ENCODE measurements at places on chromosomes 16 and 17.

- DNase-seq, result no peak
These were observed 1294.9 kb upstream of the CDH8 start for GRCh38 chr16:63331111-63331510.

DNA sequence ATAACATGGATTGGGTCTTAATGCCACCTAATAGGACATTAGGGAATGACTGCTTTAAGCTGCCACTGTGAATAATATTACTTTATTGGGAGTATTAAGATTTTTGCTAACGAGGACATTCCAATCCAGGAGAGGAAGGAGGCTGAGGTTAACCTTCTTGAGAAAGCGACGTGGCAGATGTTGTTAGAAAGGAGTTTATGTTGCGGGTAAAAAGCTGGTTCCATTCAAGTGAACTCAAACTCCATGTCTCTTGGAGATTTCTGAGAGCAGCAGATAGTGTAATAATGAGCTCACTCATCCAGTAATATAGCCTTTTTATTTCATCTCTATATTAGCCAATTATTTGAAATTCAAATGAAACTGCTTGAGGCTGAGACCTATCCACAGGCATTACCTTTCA is 75.5 kb downstream of the KNOP1 start:
- DNase-seq, result no peak

- no peak for DNase-seq
These were observed 25.6 kb downstream of the SOX9 start for GRCh38 chr17:72146371-72146770.

- no peak for DNase-seq
These were observed 21.3 kb downstream of the UBN1 start for GRCh38 chr16:4868535-4868934.

GRCh38 chr17:63022567-63022966 is 56.5 kb downstream of the TANC2 start:
- DNase-seq, result no peak

- DNase-seq, result no peak
These were observed 3.3 kb downstream of the CCL15 start for GRCh38 chr17:35998018-35998545.

- no peak for DNase-seq
These were observed 210.3 kb downstream of the SNX29 start for GRCh38 chr16:12186774-12187335.

GRCh38 chr16:4743226-4743878 is 9.0 kb downstream of the DNAAF8 start:
- no peak for DNase-seq

GRCh38 chr17:38660097-38661025 is 14.4 kb downstream of the EPOP start:
- no peak for DNase-seq

- DNase-seq, result no peak
These were observed 2.1 kb downstream of the RHBDL3 start for GRCh38 chr17:32267690-32268205.

GRCh38 chr17:76757256-76757655 is 19.3 kb downstream of the MFSD11 start:
- DNase-seq, result no peak

DNA sequence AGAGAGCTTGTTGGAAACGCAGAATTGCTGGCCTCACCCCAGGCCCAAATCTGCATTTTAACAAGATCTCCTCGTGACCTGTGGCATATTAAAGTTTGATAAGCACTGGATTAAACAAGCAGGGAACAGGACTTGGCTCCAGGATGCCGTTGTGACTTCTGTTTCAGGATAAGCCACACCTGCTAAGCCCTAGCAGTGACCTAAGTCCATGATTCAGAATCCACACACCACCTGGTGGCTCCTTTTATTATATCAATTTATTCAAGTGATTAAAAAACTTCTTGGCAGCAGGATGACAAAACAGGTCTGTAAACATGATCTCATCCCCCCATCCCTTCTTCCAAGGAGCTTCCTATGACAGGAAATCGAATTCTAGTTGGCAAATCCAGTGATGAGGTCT is 9.1 kb downstream of the NAGPA start:
- DNase-seq, result no peak

DNA sequence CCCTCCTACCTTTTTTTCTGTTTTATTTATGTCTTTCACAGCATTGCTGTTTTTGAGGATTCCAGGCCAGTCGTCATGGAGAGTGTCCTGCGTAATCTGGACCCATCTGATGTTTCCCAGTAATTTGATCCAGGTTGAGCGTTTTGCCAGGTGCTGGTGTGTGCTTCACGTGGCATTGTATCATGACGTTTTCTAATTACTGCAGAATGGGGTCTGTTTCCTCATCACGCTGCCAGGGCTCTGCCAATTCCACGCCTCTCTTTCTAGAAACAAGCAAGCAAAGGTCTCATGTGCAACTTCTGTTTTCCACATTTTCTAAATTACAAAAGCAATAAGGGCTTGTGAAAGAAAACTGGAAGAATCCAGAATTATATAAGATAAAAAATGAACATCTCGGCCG is 28.3 kb upstream of the BHLHA9 start:
- DNase-seq, result no peak

GRCh38 chr16:17511340-17511739 is 40.6 kb upstream of the XYLT1 start:
- DNase-seq, result no peak

- DNase-seq, result no peak
These were observed 79.6 kb downstream of the STH start for GRCh38 chr17:46078675-46079074.

- no peak for DNase-seq
These were observed 168.8 kb upstream of the CHMP6 start for GRCh38 chr17:80822700-80823410.

- DNase-seq, result no peak
These were observed 373.7 kb upstream of the SALL1 start for GRCh38 chr16:51524555-51525373.

- DNase-seq, result no peak
These were observed 76.9 kb downstream of the RPA1 start for GRCh38 chr17:1906662-1907101.

- no peak for DNase-seq
These were observed 26.5 kb downstream of the GJD3 start for GRCh38 chr17:40338058-40338457.

- DNase-seq, result no peak
These were observed 20.3 kb downstream of the GSE1 start for GRCh38 chr16:85633438-85633743.

DNA sequence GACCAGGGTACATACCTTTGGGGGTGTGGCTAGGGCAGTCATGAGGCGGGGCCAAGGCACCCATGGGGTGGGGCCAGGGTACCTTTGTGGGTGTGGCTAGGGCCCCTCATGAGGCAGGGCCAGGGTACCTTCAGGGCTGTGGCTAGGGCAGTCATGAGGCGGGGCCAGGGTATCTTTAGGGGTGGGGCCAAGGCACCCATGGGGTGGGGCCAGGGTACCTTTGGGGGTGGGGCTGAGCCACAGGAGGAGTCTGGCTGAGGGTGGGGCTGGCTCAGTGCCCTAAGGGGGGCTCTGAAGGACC is 3.5 kb downstream of the GNG13 start:
- no peak for DNase-seq

DNA sequence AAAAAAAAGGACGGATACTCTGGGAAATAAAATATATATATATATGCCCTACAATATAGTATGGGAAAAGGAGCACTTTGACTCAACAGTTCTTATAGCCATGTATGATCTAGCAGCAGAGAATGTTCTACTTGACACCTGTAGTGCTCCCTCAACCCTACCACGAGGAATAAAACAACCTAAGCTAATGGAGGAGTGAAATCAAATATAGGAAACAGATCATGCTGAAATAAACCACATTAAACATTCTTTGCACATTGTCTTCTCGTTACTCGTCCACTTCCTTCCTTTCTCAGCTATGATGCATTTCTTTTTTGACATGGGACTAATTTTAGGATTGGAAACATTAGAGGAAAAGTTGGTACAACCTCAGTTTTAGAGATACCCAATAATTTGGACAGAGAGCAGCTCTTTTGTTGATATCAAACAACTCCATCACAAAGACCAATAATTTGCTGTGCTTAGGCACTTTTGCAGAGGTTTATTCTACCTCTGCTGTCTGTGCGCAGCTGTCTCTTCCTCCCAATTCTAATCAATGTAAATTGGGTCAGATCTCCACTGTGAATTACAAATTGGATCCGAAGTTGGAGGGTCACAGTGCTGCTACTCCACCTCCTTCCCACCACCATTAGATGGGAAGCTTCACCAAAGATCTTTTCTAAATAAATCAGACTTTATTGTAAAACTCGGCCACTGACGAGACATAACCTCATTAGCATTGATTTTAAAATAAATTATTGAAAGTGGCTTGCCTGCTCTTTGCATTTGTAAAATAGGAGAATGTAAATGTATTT is 65.8 kb downstream of the SNX11 start:
- no peak for DNase-seq

DNA sequence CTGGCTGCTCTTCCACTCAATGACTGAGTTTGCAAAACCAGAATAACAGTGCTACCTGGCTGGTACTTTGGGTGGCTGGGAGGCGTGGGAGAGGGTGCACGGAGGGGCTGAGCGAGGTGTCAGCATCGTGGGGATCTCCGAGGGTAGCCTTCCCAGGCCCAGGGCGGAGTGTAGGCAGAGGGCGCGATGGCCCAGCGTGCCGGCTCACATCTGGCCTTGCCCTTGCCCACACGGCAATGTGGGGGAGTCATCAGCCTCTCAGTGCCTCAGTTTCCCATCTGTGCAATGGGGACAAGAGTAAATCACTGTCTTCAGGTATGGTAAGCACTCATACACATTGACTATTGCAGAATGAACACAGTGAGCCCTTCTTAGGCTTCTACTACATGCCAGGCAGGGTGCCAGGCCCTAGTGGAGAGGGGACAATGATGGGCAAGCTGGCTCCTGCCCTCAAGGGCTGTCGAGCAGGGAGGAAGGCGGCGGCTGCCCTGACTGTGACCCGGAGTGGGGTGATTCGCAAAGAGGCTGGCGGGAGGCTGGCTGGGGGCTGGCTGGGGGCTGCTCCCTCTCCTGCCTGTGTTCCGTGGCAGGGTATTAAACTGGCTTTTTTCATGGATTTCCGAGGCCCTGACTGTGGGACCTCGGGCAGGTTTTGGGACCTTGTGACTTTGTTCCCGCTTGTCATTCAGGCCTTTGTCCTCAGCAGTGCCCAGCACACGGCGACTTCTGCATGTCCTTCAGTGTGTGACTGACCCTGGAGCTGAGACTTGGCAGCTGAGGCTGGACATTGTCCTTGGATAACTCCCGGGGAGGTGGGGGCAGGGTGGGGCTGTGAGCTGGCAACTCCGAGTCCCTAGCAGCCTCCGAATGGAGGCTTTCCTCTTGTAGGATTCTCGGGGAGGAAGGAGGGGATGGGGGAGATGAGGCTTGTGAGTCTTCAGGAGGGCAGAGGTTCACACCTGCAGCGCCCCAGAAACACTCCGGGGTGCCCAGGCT is 243.1 kb downstream of the SEC14L1 start:
- DNase-seq, result no peak

DNA sequence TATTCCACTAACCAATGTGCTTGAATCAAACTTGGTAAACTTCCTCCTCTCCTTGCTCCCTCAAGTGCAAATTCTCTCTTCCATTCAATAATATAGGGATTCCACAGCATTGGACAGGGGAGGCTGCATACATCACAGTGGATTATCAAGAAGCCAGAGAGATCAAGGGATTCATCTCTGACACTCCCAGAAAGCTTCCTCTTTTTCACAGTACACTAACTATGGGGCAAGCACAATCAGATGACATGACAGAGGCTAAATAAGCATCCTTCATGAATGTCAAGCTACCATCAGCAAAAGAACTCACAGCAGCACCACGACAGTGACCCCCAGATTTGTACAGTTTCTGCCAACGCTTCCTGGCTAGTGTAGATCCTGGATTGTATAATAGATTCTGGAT is 178.4 kb upstream of the C17orf78 start:
- DNase-seq, result no peak

DNA sequence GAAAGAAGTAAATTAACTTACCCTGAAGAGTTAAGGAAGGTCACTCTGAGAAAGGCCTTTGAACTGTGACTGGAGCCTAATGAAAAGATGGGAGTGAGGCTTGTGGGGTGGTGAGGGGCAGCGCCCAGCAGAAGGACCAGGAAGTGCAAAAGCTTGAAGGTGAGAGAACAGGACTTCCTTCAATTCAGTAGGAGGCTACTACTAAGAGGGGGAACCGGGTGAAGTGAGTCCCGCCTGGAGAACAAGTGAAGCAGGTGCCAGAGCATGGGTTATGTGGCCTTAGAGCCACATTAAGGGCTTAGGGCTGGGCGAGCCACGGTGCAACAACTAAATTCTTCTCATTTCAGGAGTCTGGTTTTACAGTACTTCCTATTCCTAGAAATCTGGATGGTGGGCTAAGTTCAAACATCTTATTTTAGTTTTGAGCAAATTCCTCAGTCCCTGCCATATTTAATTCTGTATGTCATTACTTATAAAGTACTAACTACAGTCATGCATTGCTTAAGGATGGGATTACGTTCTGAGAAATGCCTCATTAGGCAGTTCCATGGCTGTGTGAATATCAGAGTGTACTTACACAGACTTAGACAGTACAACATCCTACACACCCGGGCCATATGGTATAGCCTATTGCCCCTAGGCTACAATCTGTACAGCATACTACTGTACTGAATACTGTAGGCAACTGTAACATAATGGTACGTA is 5.1 kb downstream of the CFAP20 start:
- no peak for DNase-seq

GRCh38 chr17:80441598-80442322 is 26.8 kb downstream of the ENDOV start:
- no peak for DNase-seq

- DNase-seq, result no peak
These were observed 1.6 kb downstream of the DRC7 start for GRCh38 chr16:57696240-57696639.

DNA sequence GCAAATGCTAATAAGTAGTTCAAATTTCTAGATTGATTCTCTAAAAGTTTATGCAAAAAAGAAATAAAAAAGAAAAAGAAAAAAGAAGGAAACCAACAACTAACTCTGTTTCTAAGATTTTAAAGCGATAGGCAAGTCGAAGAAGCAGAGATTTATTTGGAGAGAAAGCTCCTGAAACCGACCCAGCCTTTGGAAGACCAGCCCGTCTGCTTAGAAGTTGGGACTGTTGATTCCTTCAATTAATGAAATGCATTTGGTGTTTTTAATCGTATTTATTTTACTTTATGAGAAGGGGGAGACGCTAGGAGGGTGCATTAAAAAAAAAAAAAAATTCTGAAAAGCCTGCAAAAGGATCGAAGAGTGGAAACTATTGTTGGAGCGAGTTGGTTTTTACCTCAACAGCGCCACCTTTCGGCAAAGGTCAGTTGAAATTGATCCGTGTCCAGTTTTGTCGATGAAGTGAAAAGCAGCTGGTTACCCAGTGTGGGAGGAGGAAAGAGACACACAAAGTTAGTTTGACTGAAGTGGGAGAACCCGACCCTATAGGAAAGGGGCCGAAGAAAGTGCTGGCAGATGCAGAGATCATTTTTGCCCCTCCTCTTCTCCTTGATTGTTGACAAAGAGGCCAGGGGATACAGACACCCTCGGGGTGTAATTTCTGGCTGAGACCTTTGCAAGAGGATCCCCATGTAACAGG is 1.5 kb upstream of the MAF start:
- peak; percentile 92 for DNase-seq

GRCh38 chr17:79631640-79632431 is 21.0 kb upstream of the RBFOX3 start:
- DNase-seq, result peak; percentile 17

GRCh38 chr16:27639561-27640276 is 89.8 kb downstream of the KATNIP start:
- DNase-seq, result no peak
